Activated gamma-delta T cell treated with Interleukin-2 at 50 U/mL for 16 hours (primary cell): ENCODE measurements at places on chromosomes 7 and 10.
A peak's percentile ranks its signal among the peaks of the same experiment; 100 is the strongest.

DNA sequence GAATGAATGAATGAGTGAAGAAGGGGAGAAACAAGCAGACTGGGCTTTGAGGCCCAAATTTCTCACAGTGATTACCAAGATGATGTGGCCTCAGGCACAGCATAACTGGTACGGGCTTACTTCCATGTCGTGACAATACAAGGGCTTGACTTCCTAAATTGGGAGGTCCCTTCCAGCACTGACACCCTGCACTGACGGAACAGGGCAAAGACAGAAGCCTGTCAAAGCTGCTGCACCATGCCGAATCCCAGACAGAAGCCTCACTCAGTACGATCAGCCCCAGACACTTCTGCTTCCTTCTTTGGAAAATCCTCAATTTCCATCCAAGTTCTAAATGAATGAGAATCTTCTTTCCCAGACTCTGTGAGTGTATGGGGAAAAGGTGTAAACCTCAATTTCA lies 51.9 kb downstream of the GNA12 start:
- DNase-seq = no peak

DNA sequence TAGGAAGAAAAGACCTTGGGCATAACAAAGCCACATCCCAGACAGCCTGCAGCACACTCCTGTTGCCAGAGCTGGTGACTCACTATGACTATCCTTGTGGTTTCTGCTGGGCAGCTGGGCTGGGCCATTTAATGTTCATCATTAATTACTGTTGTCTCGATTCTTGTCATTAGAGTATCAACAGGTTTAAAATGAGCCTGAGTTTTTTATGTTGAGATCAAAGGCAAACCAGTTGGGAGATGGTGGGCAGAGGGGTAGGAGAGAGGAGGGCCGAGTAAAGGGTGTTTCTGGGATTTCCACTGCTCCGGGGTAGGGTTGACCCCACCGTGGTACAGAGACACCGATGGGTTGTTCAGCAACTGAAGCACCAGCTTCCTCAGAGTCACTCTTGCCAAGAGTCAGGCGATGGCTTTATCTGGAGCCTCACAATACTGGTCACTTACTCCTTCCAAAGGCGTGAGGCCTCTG lies 128.7 kb upstream of the LYZL1 start:
- DNase-seq = no peak

GRCh38 chr7:40680657-40681056 lies 545.9 kb downstream of the SUGCT start:
- no peak for DNase-seq

DNA sequence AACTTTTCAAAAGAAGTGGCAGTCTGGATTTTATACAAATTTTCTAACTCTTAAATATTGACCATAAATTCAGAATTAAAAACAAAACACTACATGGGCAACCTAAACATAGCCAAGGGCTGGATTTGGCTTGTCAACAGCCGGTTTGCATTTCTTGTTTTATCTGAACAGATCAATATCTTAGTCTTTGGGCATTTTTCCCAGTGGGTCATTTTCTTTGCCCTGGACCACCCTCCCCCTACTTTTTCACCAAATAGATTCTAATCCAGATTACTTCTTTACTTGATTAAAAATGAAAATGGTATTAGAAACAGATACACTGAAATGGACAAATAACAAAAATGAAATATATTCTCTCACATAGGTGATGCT lies 189.0 kb downstream of the ANK3 start:
- no peak for DNase-seq

DNA sequence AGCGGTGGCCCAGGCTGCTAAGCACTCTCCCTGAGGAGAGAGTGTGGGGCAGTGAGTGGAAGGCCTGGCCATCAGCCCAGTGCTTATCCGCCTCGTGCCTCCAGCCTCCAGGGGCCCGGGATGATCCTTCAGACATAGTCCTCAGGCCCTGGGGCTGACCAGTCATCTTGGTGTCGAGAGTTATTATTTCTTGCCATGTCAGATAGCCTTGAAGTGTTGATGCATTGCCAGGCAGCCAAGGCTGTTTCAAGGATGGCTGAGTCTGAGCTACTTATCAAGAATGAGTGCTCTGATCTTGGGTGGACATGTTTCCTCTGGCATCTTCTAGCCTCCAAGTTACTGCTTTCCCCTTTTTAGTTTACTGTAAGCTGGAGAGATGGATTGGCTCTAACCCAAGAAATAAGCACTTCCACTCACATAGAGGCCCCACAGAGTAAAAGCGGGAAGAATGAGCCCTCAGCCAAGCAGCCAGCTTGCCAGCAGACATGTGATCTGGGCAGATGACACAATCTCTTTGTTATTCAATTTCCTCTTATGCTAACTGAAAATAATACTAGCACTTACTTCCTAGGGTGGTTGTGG lies 136.5 kb upstream of the NAMPT start:
- DNase-seq = no peak

GRCh38 chr7:148478551-148478950 lies 112.0 kb upstream of the C7orf33 start:
- DNase-seq = no peak

DNA sequence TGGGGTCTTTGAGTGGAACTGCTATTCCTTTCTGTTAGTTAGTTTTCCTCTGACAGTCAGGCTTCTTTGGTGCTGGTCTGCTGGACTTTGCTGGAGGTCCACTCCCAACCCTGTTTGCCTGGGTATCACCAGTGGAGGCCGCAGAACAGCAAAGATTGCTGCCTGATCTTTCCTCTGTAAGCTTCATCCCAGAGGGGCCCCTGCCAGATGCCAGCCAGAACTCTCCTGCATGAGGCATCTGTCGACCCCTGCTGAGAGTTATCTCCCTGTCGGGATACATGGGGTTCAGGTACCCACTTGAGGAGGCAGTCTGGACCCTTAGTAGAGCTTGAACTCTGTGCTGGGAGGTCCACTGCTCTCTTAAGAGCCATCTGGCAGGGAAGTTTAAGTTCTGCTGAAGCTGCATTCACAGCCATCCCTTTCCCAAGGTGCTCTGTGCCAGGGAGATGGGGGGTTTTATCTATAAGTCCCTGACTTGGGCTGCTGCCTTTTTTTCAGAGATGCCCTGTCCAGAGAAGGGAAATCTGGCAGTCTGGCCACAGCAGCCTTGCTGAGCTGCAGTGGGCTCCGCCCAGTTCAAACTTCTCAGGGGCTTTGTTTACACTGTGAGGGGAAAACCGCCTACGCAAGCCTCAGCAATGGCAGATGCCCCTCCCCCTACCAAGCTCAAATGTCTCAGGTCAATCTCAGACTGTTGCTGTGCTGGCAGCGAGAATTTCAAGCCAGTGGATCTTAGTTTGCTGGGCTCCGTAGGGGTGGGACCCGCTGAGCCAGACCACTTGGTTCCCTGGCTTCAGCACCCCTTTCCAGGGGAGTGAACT lies 89.7 kb upstream of the CDK6 start:
- no peak for DNase-seq

- no peak for DNase-seq
Observed at GRCh38 chr7:4279216-4279615, 402.9 kb upstream of the FOXK1 start.

GRCh38 chr10:88952647-88953111 lies at the start of gene ACTA2:
Gene ACTA2, minus strand, starts transcription at chr10:88952773. Its CDS starts 3,843 bp downstream, at chr10:88948930.
- no peak for DNase-seq

GRCh38 chr10:48981310-48981907 lies 41.8 kb upstream of the LRRC18 start:
- DNase-seq = peak; percentile 21

DNA sequence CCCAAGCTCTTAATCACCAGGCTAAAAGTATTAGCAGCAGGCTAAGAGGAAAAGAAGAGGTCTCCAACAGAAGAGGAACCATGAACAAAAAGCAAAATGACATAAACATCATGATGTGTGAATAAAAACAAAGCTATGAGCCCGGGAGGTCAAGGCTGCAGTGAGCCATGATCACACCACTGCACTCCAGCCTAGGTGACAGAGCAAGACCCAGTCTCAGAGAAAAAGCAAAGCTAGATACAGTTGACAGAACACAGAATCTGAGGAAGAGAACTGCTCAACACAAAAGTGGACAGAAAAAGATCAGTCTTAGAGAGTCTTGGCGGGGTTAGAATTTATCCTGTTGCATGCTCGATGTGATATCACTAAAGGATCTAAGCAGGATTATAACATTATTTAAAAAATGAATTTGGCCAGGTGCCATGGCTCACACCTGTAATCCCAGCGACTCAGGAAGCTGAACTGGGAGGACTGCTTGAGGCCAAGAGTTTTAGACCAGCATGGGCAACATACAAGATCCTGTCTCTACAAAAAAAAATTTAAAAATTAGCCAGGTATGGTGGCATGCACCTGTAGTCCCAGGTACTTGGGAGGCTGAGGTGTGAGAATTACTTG lies 37.5 kb downstream of the NT5C2 start:
- no peak for DNase-seq

GRCh38 chr10:80324086-80324485 lies 32.5 kb downstream of the DYDC1 start:
- no peak for DNase-seq

DNA sequence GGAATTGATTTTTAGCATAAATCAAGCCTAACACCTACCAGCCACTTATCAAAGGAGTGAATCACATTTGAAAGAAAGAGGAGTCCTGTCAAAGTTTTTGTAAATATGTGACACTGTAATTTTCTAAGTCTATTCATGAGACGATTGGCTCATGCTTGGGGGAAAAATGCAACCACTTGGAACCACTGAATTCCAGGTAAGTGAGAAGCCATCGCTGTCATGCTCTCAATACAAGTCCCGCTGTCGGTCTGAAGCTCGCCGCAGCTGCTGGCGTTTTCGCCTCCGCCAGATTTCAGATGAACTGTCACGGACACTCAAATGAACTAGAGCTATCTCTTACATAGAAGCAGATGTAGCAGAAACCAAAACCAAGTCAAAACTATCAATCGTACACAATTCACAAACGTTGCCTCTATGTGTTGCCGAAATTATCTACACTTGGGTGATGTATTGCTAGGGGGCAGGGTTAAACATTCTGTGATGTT lies 279.8 kb upstream of the FZD8 start:
- DNase-seq = no peak

- no peak for DNase-seq
Observed at GRCh38 chr7:100367251-100367620, 6.1 kb upstream of the PILRA start.

DNA sequence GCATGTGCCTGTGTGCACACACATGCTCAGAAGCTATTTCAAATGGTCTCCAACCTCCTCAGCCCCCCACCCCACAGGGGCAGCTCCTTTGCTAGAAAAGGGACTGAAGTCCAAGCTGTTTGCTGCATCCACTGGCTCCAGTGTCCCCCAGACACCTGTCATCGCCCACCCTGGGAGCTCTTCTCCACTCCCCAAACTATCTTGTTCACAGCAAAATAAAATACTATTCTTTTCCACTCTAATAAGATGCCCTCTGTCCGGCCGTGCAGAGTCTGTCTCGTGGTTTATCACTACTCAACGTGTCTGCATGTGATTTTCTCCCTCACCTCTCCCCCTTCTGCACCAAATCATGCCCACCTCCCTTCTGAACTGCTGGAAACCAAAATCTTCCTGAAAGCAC lies 25.6 kb downstream of the HIPK2 start:
- DNase-seq = no peak

- DNase-seq = no peak
Observed at GRCh38 chr10:58704226-58704625, 191.6 kb downstream of the BICC1 start.

- no peak for DNase-seq
Observed at GRCh38 chr7:134674424-134674823, 27.8 kb downstream of the BPGM start.

DNA sequence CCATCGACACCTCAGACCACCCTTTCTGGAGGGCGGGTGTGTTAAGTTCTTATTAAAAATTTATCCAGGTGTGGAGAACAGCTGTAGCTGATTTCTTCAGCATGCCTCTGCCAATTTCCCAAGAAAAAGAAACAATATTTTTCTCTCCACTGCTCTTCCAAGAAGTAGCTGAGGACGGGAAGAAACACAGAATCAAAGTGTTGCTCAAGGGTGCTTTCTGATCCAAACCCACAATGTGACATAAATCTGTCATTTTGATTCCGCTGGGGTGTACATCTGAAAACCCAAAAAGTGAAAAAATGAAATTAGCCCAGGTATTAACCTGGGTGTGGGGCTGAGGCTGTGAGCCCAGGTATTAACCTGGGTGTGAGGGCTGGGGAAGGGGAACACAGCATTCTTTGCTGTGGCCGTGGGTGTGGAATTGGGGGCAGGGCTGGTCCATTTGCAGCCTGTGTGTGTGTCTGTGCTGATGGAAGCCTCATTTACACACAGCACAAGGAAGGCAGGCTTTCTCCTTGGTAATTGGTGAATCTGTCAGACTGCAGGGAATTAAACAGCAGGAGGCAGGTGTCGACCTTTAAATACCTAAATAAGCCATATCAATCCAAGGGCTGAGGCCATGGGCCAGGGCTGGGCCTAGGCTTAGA lies 48.4 kb upstream of the CCDC3 start:
- DNase-seq = no peak

GRCh38 chr7:10940704-10941355 lies 32.8 kb upstream of the PHF14 start:
- no peak for DNase-seq

GRCh38 chr10:53597835-53598251 lies 825.3 kb upstream of the MBL2 start:
- no peak for DNase-seq

GRCh38 chr10:72002354-72003295 lies 38.4 kb downstream of the CHST3 start:
- no peak for DNase-seq

DNA sequence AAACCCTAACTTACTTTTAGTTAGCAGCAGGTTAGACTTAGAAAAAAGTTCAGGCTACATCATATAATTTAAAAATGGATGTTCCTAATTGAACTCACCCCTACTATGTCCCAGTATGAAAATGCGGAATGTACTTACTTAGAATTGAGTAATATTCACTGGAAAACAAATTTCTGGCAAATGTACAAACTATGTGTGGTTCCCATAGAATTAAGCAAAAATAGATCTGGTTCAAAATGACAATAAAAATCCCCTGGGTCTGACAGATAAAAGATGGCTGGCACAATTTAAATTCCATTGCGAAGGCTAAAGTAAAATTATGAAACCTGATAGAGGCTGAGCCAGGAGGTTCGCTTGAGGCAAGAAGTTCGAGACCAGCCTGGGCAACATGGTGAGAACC lies 42.4 kb upstream of the PRKAR2B start:
- no peak for DNase-seq

GRCh38 chr7:102186306-102186705 lies 100.4 kb upstream of the SH2B2 start:
- no peak for DNase-seq

GRCh38 chr10:25694971-25695370 lies 239.1 kb upstream of the MYO3A start:
- no peak for DNase-seq

GRCh38 chr7:21450941-21451340 lies 23.1 kb downstream of the SP4 start:
- DNase-seq = no peak

DNA sequence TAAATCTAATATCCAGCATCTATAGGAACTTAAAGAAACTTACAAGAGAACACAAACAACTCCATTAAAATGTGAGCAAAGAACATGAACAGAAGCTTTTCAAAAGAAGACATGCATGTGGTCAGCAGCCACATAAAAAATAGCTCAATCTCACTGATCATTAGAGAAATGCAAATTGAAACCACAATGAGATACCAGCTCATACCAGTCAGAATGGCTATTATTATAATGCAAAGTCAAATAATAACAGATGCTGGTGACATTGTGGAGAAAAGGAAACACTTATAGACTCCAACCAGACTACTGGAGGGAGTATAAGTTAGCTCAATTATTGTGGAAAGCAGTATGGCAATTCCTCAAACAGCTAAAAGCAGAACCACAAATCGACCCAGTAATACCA lies 1314.5 kb downstream of the XPNPEP1 start:
- DNase-seq = no peak

GRCh38 chr7:1526271-1526754 lies 4.2 kb upstream of the MAFK start:
- no peak for DNase-seq
